Heart left ventricle (tissue), 16 donors: ENCODE measurements at places on chromosomes 2 and 18. TPM values are rescaled to one million over a fixed set of nuclear protein-coding genes. Genes with fewer than 3 reads are reported as not detected.

ALKAL2 gene
- total RNA-seq: 2.6 TPM

ACVR1 gene
- total RNA-seq: 34.6 TPM

BOLL gene
- total RNA-seq: 0.21 TPM

MPV17 gene
- 92.6 TPM for total RNA-seq

DNAJC27 gene
- total RNA-seq: 9.6 TPM

IL36A gene
- total RNA-seq: not detected

DTNA gene
- 181 TPM for total RNA-seq

IL36RN gene
- not detected for total RNA-seq

PLCL1 gene
- 97.6 TPM for total RNA-seq

POTEJ gene
- total RNA-seq: 0.10 TPM

EML6 gene
- total RNA-seq: 0.63 TPM

DPP10 gene
- total RNA-seq: not detected

CD207 gene
- total RNA-seq: 0.20 TPM

NMUR1 gene
- total RNA-seq: 0.35 TPM

UGT1A5 gene
- total RNA-seq: not detected

NOSTRIN gene
- total RNA-seq: 8.2 TPM

MYCN gene
- 1.1 TPM for total RNA-seq

STARD6 gene
- total RNA-seq: not detected

GAL3ST2 gene
- not detected for total RNA-seq

TACR1 gene
- total RNA-seq: not detected

FIGN gene
- total RNA-seq: 10.1 TPM

PLEKHM3 gene
- total RNA-seq: 10.3 TPM

CNRIP1 gene
- total RNA-seq: 5.8 TPM

LINC00305 gene
- not detected for total RNA-seq

GPR45 gene
- total RNA-seq: not detected

ERFE gene
- 0.75 TPM for total RNA-seq

STPG4 gene
- total RNA-seq: not detected
